ENCODE measurements at places on chromosomes 2 and 18. TPM values are rescaled to one million over a fixed set of nuclear protein-coding genes. Genes with fewer than 3 reads are reported as not detected.

GRCh38 chr2:178270338-178270737 lies 76.0 kb downstream of the OSBPL6 start:
- no peak for DNase-seq

ANKRD30BL gene
- polyA plus RNA-seq, result not detected

SH2D6 gene
- polyA plus RNA-seq, result 0.26 TPM

DNA sequence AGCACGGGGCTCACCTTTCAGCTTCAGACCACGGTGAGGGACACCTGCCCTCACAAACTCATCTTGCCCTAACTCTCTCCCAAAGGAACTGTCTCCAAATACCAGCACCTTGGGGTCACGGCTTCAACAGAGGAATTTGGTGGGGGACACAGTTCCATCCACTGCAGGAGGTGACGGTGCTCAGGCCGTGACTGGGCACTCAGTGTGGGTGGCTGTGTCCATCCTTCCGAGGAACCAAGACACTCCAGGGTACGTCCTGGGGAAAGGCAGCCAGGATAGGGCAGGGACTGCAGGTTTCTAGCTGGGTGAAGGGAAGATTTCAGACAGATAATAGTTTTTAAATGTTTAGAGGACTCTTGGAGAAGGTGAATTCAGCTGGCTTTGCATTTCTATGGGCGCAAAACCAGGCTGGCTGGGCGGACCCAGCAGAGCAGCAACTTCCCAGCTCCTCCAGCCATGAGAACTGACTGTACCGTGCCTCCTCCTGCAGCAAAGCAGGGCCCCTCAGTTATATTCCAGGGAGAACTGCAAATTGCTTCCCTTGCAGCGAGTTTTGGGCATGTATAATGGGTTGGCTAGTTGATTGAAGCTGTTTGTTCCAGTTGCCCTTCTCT lies 23.9 kb upstream of the ALLC start:
- no peak for DNase-seq

DNA sequence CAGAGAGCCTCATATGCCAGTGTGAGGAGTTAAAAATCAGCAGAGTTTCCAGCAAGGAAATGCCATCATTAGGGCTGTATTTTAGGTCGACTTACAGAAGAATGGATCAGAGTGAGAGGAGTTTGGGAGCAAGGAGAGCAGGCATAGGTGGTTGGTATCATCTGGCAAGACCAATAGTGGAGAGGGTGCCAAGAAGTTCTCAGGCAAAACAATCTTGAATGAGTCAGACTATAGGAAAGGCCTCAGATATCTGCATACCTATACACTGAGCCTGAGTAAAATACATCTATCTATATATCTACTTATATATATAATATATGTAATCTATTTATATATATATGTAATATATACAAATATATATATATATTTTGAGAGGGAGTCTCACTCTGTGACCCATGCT lies 57.3 kb downstream of the TMEFF2 start:
- DNase-seq, result no peak

DNA sequence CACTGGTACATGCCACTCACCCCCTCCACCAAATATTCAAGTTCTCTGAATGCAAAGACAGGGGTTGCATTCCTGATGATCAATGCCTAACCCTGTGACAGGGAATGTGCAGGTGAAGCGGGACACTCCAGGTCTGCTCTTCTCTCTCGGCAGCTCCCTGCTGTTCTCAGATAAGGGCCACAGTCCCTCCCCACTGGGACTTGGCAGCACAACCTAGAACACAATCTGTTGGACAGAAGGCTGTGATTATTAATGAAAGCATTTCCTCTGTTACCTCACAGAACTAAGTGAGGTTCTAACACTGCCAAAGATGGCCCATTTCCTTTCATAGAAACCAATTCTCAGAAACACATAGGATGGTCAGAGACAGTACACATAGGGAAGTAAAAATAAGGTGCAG lies 42.7 kb downstream of the VSNL1 start:
- DNase-seq, result no peak

GRCh38 chr2:38581193-38582147 lies 21.3 kb downstream of the HNRNPLL start:
- DNase-seq, result peak; percentile 80

Data from HepG2 (cell line).